ENCODE measurements at places on chromosomes 1 and 21. TPM values are rescaled to one million over a fixed set of nuclear protein-coding genes. Genes with fewer than 3 reads are reported as not detected.

The CD53 gene
- 19.8 TPM for total RNA-seq

The NBPF9 gene
- total RNA-seq, result 11.8 TPM

The SPATA6 gene
- 15.2 TPM for total RNA-seq

The DMRTA2 gene
- not detected for total RNA-seq

The KRTAP19-1 gene
- total RNA-seq, result not detected

The NKAIN1 gene
- 0.15 TPM for total RNA-seq

The GPR37L1 gene
- 0.21 TPM for total RNA-seq

The NID1 gene
- total RNA-seq, result 86.8 TPM

The OLFM3 gene
- not detected for total RNA-seq

The CFAP45 gene
- 2.0 TPM for total RNA-seq

The DCDC2B gene
- not detected for total RNA-seq

The COL11A1 gene
- 0.35 TPM for total RNA-seq

The CFAP141 gene
- total RNA-seq, result not detected

Data from left cardiac atrium (tissue), 4 donors.